Head of caudate nucleus (tissue), 42 donors: ENCODE measurements at places on chromosomes 5 and 9.
A peak's percentile ranks its signal among the peaks of the same experiment; 100 is the strongest.

- DNase-seq: peak; percentile 21
Measured at GRCh38 chr9:16726718-16727451, 143.6 kb downstream of the BNC2 start.

GRCh38 chr9:17578911-17579793, at the start of gene SH3GL2:
TSS of gene SH3GL2 (plus strand) at chr9:17579066.
- DNase-seq: peak; percentile 79

DNA sequence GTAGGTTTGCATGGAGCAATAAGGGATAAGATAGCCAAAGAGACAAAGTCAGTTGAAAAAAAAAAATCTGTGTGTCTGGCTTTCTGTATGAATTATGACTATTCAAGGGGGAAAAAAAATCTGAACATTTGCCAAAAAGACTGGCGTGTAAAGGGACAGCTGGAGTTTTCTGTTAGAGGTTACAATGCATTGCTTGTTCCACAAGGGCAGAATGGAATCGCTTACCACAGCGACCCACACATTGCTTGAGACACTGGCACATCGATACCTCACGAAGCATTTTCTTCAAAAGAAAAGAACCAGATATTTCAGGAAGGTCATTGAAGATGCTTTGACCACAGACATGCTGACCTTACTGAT, 327.8 kb downstream of the TMEM167A start:
- DNase-seq: no peak

DNA sequence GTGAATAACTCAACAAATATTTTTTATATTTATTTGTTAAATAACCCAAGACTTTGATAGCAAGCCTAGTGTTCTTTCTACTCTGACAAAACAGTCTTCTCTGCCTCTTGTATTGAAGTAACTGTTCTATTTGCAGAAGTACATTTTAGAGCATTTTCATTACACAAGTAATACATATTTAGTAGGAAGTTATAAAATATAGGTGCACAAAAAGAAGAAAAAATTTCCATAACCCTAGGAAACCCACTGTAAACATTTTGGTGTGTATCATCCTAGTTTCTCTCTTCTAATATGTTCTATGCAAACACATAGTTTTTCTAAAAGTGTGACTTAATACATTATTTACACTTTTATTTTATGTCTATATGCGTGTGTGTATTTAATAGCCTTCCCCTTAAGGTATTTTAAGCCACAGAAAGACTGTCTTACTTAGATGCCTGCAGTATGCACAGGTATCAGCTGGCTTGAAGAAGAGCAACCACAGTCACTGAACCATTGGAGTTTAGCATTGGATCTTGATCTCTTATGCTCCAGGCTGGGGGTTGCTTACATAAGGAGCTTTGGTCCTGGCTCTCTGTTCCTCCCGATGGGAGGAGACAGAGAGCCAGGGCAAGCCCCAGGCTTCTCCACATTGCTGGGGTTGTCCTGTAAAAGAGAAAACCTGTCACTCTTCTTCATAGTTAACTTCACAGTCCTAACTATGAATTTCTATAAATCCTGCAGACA, 3.8 kb downstream of the SELENOP start:
- no peak for DNase-seq

DNA sequence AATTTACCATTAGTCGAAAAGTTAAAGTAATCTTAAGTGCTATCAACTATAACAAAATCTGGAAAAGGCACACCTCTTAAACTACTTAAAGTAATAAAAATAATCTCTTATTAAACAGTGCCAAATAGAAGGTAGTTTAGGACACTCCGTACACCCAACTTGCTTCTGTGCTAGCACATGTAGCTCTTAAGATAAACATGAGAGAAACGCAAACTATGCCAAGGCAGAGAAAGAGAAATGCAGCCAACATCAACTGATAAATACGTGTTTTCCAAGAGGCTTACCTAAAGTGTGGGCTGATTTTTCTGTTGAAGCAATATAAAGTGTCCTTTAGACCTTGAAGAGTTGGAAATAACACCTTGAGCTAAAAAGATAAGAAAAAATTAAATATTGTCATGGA, 480.6 kb upstream of the DAB2 start:
- no peak for DNase-seq

DNA sequence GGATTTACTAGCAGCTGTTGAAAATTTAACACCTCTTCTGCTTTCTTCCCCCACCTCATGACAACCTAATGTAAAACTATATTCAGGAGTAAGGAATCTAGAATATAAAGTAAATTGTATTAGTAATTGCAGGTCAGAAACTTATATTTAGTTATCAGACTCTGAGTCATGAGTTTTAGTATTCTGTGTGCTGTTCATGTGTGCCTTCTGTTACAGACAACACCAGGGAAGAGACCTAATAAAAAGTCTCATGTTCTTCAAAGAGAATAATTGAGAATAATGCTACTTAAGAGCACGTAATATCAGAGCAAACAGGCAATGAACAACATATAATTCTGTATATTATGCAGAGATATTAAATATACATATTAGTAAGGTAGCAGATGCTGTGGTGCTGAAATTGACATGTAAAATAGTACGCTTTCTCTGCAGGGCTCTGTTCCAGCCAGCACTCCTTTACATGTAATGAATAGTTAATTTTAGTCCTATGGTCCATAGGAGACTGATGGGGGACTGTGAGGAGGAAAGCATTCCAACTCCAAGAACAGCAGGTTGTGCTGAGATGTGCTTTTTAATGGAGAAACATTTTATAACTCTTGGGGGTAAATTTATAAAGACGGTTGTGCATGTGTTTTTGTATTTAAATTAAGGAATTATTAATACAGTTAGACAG, 106.4 kb downstream of the ZSWIM6 start:
- no peak for DNase-seq
